8988T (cell line): ENCODE measurements at places on chromosomes 16 and 17.

DNA sequence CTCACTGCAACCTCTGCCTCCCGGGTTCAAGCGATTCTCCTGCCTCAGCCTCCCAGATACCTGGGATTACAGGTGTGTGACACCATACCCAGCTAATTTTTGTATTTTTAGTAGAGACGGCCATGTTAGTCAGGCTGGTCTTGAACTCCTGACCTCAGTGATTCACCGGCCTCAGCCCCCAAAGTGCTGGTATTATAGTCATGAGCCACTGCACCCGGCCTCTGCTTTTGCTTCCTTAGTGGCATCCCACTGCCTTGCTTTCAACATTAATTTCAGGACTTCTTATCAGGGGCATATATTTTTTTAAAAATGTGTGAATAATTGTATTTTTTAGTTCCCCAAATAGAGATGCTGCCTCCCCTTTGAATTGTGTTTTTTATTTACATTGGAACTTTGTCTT is 98.8 kb downstream of the SYCE1L start:
- DNase-seq: no peak

DNA sequence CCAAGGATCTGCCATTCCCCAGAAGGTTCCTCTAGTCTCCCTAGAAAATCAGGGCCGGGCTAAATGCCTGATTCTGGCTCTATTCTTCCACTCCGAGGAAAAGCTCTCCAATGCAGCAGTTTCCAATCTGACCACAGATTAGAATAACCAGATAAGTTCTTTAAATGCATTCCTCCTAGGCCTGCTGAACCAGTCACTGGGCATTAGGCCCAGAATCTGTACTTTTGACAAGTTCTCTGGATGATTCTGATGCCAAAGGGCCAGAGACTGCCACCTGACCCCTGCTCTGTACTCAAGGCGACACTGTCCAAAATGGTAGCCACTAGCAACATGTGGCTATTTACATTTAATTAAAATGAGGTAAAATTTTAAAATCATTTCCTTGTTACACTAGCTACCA is 22.3 kb downstream of the MAP3K14 start:
- no peak for DNase-seq

GRCh38 chr17:82887255-82888164 is 47.7 kb upstream of the ZNF750 start:
- DNase-seq: no peak

GRCh38 chr17:5526821-5527598 is 40.6 kb downstream of the MIS12 start:
- peak; percentile 68 for DNase-seq

- no peak for DNase-seq
These were observed 544.5 kb upstream of the CDH11 start for GRCh38 chr16:65666132-65666941.

- no peak for DNase-seq
These were observed 1.8 kb downstream of the SYNGR3 start for GRCh38 chr16:1991588-1991947.

DNA sequence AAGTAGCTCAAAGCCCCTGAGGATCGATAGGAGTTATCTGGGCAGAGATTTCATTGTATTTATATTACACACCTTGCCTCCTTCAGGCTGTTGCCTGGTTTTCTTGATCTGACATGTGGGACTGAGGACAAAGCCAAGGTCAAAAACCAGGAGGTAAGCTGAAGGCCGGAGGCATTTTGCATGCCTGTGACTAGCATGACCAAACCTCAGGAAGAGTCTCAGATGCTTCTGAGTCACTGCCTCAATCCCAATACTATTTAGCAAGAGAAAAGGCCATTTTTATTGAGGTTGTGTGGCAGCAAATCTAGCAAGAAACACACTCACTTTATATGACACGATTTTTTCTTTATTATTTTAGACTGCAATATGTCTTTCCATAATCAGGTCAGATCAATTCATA is 968.1 kb downstream of the CDH11 start:
- DNase-seq: no peak

GRCh38 chr16:28260193-28260592 is 32.1 kb upstream of the SBK1 start:
- DNase-seq: no peak

- no peak for DNase-seq
These were observed 33.3 kb downstream of the GSE1 start for GRCh38 chr16:85646358-85646907.

DNA sequence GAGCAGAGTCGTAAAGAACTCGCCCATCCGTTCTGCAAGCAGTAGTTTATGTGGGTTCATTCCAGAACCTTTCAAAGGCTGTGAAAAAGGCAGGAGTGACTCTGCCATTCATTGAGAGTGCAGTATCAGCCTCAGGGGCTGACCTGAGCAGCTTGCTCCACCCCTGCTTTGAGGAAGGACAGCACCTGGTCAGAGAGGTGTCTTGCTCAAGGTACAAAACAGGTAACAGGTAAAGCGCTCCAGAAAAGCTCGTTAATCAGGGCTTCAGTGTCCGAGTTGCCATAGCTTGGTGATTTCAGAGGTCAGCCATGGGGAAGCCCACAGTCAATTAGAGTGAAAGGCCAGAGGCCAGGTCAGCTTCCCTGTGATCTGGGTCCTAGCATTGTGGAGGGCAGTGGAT is 251.1 kb downstream of the ABCC12 start:
- no peak for DNase-seq

DNA sequence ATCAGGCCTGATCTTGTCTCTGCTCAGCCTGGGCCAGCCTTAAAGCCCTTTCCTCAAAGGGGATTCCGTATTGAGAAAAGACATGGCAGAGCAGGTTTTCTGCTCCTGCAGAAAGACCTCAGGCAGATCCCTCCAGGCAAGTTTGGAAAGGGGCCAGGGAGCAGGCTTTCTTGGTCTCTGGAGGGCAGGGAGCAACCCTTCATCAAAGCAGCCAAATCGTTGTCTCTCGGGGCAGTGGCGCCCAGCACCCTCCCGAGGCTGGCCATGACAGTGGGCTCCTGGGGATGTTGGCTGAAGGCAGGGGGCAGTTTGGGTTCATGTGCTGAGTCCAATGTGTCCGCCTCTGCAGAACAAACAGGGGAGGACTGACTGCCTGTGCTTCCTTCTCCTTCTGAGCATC is 168.4 kb upstream of the WSCD1 start:
- no peak for DNase-seq

- no peak for DNase-seq
These were observed 7.5 kb downstream of the UBE2Z start for GRCh38 chr17:48915459-48916282.

DNA sequence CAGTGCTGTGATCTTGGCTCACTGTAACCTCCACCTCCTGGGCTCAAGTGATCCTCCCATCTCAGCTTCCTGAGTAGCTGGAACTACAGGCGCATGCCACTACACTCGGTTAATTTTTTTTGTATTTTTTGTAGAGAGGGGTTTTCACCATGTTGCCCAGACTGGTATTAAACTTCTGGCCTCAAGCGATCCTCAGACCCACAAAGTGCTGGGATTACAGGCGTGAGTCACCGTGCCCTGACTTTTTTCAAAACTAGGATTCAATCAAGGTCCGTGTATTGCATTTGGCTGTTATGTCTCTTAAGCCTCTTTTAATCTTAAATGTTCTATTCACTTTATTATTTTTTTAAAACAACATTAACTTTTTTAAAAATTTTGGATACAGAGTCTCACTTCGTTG is 4.3 kb upstream of the CCL22 start:
- DNase-seq: no peak

GRCh38 chr17:39704821-39705551 is 5.1 kb downstream of the ERBB2 start:
- DNase-seq: no peak

DNA sequence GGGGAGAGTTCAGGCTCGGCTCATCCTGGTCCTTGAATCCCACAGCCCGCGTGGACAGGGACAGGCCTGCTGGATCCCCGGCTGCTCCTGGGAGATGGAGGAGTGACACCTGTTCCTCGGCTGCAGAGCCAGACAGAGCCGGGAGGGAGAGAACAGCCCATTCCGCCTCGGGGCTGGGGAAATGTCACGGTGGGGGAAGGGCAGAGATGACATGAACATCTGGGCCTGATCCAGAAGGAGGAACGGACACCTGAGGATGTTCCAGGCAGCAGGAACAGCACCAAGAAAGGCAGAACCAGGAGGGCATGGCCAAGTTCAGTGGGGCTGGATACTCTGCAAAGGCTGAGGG is 2.1 kb downstream of the ZNF764 start:
- DNase-seq: no peak

- DNase-seq: no peak
These were observed 24.7 kb downstream of the SSH2 start for GRCh38 chr17:29905086-29905878.

- DNase-seq: no peak
These were observed 34.0 kb downstream of the CCDC57 start for GRCh38 chr17:82178499-82179261.

DNA sequence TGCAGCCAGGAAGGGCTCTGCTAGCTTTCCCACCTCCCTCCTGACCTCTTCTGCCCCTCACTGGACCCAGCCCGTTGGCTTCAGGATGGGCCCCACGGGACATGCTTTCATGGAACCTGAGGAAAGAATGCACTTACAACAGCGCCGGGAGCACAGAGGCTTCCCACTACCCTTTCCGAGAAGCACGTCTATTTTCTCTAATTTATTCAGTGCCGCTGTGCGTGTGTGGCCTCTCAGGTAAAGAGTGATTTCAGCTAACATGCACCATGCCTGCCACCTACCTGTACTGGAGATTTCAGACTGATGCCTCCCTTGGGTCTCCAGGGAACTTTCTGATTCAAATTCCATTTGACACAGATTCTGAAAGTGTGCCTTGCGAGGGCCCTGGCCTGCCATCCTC is 140.1 kb downstream of the CYLD start:
- DNase-seq: no peak

DNA sequence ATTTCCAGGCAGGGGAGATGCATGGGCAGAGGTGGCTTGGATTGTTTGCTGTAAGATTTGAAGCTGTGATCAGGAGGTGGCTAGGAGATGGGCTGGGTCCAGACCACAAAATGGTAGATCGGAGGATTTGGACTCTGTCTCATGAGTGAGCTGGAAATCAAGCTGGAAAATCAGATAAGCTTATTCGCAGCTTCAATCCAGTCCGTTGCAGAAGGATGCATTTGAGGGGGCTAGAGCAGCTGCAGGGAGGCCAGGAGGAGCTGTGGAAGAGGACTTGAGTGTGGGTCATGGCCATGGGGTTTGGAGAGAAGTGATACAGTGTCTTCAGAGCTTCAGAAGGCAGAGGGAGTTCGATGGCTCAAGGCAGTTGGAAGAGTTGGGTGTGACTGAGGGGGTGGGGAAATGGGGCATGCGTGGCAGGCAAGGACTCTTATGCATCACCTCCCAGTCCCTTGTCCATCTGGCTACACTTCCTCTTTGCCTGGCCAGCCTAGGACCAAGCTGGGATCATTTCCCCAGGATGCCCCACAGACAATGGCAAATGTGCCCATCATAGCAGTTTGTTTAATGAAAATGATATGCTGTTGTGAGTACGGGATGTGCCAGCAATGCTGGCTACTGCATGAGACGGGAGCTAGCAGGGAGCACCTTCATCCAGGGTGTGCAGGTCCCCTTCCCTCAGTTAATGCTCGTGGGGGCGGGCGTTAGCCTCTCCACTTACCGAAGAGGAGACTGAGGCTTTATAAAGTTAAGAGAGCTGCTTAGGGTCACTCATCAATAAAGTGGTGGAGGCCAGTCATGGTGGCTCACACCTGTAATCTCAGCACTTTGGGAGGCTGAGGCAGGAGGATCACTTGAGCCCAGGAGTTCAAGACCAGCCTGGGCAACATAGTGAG is 20.6 kb downstream of the QPRT start:
- no peak for DNase-seq

- DNase-seq: no peak
These were observed 29.0 kb downstream of the MARCHF10 start for GRCh38 chr17:62778990-62779681.

GRCh38 chr17:61316633-61317032 is 83.0 kb upstream of the TBX2 start:
- no peak for DNase-seq

DNA sequence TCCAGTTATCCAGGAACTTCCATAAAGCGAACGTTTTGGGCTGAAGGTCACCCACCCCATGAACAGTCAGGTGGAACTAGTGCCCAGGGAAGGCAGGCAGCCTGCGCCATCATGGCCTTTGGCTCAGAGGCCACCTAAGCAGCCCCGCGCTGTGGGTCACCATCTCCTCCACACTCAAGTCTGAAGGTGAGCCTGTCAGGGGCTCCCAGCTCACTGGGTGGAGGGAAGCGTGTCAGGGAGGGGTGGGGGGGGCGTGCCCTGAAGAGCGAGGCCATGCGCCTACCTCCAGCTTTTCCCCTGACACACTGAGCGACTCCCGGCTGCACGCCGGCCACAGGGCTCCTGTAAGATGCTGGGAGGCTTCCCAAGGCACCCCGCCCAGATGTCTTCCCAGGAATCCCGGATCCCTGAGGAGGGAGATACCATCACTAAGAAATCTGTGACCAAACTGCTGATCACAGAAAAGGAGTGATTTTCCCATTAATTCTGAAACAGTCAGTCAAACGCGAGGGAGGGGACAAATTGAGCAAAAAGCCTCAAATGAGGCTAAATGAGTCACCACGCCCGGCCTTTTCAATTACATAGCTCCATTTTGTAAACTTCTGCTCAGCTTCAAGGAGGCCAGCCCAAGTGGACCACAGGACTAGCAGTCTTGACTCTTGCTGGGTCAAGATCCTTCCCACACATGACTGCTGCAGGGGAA is 26.5 kb upstream of the SLC25A19 start:
- DNase-seq: no peak

DNA sequence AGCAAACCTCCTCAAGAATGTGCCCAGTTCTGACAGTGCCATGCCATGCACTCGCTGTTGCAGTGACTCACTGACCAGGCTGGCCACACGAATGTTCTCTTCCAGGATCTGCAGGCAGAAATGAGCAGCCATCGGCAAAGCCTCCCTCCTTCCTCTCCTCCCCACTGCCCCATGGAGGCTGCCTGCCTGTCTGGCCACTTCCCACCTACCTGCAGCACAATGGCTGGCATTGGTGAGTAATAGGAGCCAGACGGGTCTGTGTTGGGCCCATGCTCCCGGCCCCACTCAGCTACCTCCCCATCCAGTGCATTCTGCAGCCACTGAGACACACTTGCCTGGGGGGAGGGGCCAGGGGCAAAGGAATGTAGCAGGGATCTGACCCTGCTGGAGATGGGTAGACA is 2.8 kb upstream of the MATCAP1 start:
- DNase-seq: no peak
